ENCODE measurements at places on chromosomes 7 and 10.

GRCh38 chr7:136919820-136920219 is 51.4 kb downstream of the CHRM2 start:
- DNase-seq, result no peak

GRCh38 chr7:84277628-84278224 is 83.1 kb upstream of the SEMA3A start:
- DNase-seq, result no peak

- no peak for DNase-seq
These were observed 121.6 kb downstream of the CDK6 start for GRCh38 chr7:92714767-92715166.

DNA sequence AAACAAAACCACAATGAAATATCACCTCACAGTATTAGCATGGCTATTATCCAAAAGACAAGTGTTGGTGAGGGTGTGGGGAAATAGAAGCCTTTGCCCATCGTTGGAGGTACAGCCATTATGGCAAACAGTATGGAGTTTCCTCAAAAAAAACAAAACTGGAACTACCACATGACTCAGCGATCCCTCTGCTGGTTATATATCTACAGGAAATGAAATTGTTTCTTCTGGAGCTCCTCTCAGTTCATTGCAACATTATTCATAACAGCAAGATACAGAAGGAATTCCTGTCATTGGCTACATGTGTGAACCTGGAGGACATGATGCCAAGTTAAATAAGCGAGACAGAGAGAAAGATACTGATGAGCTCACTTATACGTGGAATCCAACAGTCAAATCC is 2.4 kb upstream of the UBE3C start:
- DNase-seq, result peak; percentile 28

Data from SK-N-MC (cell line).